Muscle of leg (tissue), 16 donors: ENCODE measurements at places on chromosomes 5 and 9.

- peak; percentile 37 for DNase-seq
Observed at GRCh38 chr9:125687163-125687863, 19.7 kb downstream of the MAPKAP1 start.

DNA sequence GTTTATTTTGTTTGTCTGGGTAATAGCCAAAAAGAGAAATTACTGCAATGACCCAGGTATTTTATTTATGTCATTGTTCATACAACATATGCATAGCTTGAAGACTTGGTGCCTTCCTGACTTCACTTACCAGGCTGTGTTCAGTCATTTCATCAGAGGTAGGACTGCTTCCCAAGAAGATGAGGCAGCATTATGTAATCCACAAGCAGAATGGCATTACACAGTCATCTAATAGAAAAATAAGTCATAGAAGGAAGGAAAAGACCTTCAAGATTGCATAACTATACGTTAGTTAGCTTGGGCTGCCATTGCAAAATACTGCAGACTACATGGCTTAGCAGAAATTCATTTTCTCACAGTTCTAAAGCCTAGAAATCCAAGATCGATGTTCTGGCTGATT lies 167.5 kb downstream of the NMUR2 start:
- DNase-seq, result no peak

DNA sequence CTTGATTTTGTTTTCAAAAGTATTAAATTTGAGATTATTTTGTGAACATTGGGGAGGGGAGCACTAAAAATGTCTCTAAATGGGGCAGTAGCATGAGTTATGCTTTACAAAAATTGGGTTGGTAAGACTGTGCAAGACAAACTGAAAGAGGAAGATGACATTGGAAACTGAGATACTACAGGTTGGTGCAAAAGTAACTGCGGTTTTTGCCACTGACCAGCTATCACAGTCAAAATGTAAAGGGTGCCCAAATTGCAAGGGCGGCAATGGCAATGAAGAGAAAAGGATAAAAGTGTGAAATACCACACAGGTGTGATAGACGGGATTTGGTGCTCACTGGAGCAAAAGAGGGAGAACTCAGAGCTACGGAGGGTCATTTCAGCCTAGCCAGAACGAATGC lies 124.0 kb downstream of the FANCC start:
- no peak for DNase-seq

GRCh38 chr9:81519816-81520495 lies 169.4 kb downstream of the TLE1 start:
- no peak for DNase-seq

DNA sequence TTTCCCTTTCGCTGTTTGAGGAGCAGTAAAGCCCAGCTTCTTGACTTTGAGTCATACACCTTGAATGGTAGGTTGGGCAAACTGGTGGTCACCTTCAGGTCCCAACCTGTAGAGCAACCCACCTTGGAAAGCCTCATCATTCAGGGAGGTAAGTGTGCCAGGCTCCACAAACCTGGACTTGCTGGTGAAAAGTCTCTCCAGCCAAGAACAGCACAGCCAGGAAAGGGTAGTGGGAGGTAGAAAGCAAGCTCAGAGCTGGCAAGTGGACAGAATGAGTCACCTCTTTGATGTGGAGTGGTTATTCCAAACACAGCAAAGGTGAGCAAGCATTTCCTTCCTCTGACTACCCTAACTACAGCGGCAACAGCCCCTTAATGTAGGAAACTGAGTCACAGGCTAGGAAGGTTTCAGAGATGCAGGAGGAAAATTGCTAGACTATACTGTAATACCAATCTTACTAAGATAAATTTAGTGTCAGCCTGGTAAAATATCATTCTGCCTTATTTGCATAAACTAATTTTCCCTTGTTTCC lies 117.5 kb upstream of the MTAP start:
- no peak for DNase-seq

DNA sequence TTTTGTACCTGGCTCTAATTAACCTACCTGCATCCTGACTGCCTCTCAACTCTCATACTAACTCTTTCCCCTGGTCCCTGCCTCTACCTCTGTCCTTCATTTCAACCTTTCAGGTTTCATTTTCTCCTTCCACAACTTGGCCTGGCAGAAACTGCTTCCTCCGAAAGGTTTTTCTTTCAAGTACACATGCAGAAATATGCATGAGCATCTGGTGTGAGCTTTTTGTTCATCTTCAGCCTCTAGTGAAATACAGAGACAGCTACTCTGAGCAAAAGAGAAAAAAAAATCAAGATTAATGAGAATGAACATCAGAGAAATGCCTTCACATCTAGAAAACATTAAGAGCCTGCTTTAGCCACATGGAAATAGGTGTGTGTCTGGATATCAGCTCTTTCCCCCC lies 297.9 kb upstream of the PCSK5 start:
- DNase-seq, result no peak

- DNase-seq, result no peak
Observed at GRCh38 chr9:134546746-134547145, 94.9 kb upstream of the COL5A1 start.

DNA sequence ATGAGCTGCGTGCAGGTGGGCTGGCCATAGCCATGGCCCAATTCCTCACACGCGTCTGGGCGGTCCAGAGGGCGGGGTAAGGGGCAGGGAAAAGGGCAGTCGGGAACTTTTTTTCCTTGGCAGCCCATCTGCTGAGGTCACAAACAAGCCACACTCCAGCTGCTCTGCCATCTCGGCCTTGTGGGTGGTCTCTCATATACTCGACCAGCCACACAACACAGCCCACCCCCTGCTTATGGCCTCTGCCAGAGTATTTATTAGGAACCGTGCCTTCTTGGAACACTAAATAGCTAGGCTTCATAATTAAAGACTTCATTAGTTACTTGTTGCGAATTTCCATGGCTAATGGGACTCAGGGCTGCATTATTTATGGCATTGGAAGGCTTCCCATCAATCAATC lies 98.5 kb upstream of the LHFPL2 start:
- peak; percentile 59 for DNase-seq

- peak; percentile 48 for DNase-seq
Observed at GRCh38 chr9:89522261-89522958, 24.5 kb upstream of the SEMA4D start.

DNA sequence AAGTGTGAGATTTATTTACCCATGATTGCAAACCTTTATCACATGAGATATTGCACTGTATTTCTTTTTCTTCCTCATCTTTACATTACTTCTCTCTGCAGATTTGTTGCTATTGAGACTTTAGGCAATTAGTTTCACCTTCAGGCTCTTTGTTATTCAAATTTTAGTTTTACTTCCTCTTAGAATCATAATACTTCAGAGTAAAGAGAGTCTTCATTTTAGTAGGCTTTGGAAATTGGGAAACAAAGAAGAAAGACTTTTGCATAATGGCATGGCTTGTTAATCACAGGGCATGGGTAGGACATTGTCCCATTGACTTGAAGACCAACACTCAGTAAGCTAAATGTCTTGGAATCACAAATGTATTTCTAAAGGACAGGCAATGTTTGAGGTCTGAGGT lies 1.2 kb upstream of the PCDHGA5 start:
- no peak for DNase-seq

DNA sequence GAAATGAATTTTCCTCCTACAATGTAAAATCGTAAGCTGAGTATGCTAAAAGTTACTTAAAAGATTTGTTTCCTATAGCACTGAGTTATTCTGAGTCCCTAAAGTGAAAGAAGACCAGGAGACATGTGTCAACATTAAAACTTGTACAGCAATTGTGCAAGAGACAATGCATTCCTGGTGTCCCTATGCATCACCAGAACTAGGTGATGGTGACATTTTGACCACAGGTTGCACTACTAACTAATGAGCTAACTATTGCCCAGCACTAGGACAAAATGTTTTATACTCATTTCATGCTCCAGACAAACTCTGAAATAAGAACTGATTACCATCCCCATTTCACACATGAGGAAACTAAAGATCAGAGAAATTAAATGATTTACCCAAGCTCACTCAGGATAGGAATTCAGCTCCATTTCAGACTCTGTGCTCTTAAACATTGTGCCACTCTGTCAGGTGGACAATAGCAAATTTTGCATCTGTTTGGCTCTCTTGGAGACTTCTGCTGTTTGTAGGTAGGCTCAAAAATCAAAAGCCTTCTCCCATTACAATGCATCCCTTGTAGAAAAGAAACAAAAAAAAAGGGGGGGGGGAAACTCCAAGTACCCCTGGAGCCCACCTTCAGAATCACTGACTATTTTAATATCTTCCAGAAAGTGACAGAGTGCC lies 269.2 kb downstream of the ACTL7B start:
- DNase-seq, result no peak

DNA sequence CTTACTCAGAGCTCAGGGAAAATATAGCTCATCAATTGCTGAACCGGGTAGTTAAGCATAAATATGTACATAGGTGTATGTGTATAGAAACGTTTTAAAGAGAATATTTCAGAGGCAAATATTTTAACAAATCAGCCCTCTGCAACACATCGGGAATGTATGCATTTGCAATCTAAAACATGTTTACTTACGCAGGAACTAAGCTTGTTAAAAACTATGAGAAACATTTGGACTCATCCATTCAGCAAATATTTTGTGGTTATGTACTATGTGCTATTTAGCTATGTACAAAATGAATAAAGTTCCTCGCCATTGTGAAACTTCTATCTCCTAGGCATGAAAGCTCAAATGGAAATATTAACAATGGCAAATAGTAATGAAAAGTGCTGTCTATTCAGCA lies 469.9 kb downstream of the ARHGEF28 start:
- no peak for DNase-seq

DNA sequence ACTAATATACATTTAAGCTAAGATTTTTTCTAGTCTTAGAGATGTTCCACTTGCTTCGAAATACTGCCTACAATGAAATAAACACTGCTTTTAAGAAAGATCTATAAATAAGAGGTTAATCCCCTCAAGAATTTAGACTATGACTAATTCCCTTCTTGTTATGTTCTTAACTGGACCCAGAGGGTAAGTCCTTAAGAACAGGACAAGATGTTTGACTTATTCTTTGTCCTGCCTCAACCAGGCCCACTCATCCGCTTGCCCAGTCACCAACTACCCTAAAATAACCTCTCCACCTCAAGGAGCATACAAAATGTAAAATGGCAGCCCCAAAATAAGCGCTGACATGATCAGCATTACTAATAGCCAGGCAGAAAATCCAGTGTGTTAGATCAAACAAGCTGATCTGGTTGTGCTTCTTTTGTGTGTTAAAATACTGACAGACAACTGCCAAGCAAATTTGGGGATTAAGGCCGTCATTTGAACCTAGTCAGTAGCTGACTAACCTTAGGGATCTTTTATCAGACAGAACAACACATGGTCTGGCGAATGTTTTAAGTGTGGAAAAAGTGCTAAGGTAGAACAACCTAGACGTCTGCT lies 93.7 kb upstream of the SMC5 start:
- DNase-seq, result no peak

DNA sequence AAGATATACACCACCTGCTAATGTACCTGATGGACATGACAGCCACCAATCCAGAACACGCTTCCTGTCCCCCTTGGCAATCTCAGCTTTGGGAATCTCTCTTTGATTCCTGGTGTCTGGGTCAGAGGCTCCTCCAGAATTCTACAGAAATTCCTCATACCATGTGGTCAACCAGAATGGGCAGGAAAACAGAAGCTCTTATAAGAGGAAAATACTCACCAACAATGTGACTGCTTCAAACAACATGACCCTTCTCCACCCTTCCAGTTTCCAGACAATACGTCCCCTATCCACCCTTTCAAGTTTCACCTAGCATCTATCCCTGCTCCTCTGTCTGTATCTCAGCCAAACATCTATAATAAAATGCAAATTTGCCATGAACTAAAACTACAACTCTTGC lies 247.2 kb downstream of the DENND1A start:
- no peak for DNase-seq

DNA sequence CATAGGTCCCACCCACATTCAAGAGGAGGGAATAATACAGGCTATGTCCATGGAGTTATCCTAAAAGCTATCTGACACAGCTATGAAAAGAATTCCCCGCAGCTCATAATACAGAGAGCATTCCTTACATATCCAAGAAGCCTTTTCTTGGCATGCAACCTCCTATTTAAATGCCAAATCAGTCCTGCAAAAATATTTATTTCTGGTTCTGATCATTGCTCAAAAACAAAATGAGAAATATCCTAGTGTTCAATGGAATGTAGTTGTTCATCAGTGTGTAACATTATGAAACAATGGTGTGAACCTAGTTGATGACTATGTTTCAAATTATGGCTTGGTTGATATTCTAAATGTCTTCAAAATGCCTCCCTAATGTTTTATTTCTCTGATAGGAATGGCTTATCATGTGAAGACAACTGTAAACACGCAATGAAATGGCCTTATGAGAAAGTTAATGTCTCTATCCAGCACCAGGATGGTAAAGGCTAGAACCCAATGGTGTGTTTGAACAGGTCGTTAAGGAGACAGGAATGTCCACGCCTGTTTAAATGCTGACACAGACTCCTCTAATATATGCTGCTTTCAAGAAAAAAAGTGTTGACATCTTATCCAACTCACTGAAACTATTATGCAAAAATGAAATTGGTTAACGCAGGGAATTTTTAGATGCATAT lies 126.7 kb upstream of the CDH6 start:
- DNase-seq, result peak; percentile 24

GRCh38 chr5:74426506-74426905 lies 214.0 kb downstream of the ENC1 start:
- DNase-seq, result peak; percentile 73

- DNase-seq, result no peak
Observed at GRCh38 chr5:55934115-55934613, 60.6 kb downstream of the IL6ST start.

DNA sequence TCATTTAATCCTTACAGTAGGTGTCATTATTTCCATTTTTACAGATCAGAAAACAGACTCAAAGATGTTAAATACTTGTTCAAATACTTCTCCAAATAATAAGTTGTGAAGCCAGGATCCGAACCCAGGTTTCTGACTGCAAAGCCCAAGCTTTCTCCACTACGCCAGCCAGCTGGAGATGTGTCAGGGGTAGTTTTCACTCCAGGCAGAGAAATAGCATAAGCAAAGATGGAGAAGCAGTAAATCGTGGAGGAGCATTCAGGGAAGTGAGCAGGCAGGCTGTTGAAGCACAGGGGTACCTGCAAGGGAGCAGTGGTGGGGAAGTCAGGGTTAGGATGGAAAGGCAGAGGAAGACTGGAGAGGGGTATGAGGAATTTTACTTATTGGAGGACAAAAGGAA lies 2.9 kb downstream of the TLN1 start:
- no peak for DNase-seq

GRCh38 chr5:32499261-32499660 lies 54.7 kb upstream of the ZFR start:
- DNase-seq, result no peak

DNA sequence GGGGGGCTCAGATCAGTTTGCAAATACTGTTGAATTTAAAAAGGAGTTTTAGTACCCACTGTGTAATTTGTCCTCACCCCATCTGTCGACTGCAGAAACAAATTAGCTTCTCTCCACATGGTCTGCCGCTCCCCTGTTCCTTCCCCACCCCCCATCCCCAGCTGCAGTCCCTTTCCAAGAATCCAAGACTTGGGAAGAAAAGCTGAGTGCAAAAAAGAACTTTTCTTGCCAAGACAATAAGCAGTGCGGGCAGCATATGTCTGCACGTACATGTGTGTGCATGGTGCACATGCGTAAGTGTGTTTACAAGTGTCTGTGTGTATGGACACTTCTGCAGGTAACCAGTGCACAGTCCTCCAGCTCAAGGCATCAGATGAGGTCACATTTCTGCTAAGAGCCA lies 125.7 kb upstream of the SMIM23 start:
- DNase-seq, result peak; percentile 91

- no peak for DNase-seq
Observed at GRCh38 chr5:30749971-30750370, 443.5 kb upstream of the CDH6 start.

GRCh38 chr5:133531178-133531577 lies 81.2 kb downstream of the FSTL4 start:
- no peak for DNase-seq

GRCh38 chr9:79257790-79258351 lies 313.9 kb upstream of the TLE4 start:
- peak; percentile 24 for DNase-seq
